ENCODE measurements at places on chromosomes 2 and 18.
A peak's percentile ranks its signal among the peaks of the same experiment; 100 is the strongest.

- DNase-seq: peak; percentile 4
Measured at GRCh38 chr2:70627211-70627898, 73.7 kb upstream of the TGFA start.

- peak; percentile 99 for DNase-seq
Measured at GRCh38 chr2:231666171-231667095, 41.9 kb upstream of the PTMA start.

GRCh38 chr18:78160961-78161656 is 818.5 kb upstream of the SALL3 start:
- DNase-seq: no peak

GRCh38 chr2:146927080-146927711 is 917.6 kb upstream of the ACVR2A start:
- DNase-seq: peak; percentile 53

- DNase-seq: no peak
Measured at GRCh38 chr2:202005272-202005887, 28.3 kb upstream of the FZD7 start.

GRCh38 chr2:38581193-38582147 is 21.3 kb downstream of the HNRNPLL start:
- DNase-seq: peak; percentile 74

DNA sequence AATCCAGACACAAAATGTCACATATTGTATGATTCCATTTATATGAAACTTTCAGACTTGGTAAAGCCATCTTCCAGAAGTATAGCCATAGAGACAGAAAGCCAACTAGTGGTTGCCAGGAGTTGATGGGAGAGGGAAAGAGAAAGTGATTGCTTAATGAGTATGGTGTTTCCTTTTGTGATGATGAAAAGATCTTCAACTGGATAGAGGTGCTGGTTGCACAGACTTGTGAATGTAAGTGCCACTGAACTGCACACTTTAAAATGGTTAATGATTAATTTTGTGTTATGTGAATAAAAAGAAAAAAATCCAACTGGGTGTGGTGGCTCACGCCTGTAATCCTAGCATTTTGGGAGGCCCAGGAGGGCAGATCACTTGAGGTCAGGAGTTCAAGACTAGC is 135.3 kb upstream of the SLC1A4 start:
- no peak for DNase-seq

GRCh38 chr2:144411473-144411872 is 108.4 kb downstream of the ZEB2 start:
- no peak for DNase-seq

Data from fibroblast of skin of scalp (primary cell).